Vagina (tissue), 2 donors: ENCODE measurements at places on chromosomes 13 and 19.
A peak's percentile ranks its signal among the peaks of the same experiment; 100 is the strongest.

- no peak for DNase-seq
Observed at GRCh38 chr19:18349524-18350128, 9.2 kb downstream of the PGPEP1 start.

DNA sequence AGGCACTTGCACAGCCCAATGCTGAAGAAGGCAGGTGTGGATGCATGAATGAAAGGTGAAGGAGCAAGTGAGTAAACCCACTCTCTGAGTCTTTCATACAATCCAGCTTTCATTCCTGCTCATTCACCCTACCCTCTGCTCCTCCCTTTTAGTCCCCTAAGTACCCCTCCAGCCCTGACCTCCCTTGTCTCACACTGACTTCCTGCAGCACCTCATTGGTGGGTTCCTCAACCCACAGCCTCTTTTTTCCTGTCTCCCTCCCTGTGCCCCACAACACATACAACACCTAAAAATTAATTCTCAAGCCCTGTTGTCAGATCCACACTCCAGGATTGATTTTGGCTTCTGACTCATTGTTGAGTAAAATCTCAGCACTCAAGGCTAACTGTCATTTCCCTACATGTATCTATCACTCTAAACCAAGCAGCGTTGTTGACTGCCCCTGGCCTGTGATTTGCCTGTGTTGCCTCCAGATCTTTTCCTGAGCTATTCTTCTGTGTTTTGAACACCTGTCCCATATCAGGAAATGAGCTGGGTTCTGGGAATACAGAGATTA, 177.3 kb upstream of the SERP2 start:
- DNase-seq: no peak

DNA sequence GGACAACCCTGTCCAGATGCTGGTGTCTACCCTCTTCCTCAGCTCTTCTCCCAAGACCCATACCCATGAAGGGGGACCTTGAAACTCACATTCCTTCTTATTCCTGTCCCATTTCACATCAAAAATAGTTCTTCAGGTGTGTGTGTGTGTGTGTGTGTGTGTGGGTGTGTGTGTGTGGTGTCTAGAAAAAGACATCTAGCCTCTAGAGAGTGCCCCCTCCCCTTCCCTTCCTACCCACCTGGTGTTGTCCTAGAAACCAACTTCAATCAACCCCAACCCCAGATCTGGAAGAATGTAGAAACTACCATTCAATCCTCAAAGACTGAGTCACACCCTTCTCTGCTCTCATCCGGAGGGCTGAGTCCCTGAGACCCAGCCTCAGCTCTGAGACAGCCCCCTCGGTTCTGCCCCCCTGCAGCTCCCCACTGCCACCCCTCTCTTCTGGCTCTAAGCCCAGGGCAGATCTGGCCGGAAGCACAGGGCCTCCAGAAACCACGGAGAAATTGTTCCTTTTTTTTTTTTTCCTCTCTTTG, 3.5 kb downstream of the KCNN4 start:
- no peak for DNase-seq

GRCh38 chr19:42253245-42254088, 1.5 kb downstream of the ERF start:
- DNase-seq: no peak

DNA sequence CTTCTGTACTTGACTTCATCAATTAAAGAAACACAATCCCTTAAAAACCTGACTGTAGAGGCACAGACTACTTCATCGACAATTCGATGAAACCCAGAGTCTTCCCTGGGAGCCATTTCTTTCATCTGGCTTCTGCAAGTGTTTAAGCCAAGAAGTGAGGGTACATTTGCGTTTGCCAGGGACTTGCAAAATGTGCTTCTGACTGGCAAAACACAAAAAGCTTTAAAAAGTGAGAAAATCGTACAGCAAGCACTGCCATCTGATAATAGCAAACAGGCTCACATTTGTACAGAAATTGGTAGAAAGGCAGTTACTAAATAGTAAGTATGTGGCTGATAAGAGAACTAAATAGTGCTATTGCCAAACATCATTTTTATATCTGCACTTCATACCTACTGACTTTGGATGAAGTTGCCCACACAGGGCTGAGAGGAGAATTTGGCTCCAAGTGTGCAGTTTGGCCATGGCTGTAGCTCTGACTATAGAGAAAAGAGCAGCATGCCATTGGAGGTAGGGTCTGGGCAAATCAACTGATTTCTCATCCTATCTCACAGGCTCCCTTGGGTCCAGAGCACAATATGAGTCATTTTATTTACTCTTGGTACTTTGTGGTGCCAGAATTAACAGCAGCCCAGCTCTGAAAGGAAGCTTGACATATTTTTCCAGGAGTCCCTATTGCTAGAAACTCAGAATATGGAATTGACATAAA, 358.1 kb downstream of the OXGR1 start:
- no peak for DNase-seq

DNA sequence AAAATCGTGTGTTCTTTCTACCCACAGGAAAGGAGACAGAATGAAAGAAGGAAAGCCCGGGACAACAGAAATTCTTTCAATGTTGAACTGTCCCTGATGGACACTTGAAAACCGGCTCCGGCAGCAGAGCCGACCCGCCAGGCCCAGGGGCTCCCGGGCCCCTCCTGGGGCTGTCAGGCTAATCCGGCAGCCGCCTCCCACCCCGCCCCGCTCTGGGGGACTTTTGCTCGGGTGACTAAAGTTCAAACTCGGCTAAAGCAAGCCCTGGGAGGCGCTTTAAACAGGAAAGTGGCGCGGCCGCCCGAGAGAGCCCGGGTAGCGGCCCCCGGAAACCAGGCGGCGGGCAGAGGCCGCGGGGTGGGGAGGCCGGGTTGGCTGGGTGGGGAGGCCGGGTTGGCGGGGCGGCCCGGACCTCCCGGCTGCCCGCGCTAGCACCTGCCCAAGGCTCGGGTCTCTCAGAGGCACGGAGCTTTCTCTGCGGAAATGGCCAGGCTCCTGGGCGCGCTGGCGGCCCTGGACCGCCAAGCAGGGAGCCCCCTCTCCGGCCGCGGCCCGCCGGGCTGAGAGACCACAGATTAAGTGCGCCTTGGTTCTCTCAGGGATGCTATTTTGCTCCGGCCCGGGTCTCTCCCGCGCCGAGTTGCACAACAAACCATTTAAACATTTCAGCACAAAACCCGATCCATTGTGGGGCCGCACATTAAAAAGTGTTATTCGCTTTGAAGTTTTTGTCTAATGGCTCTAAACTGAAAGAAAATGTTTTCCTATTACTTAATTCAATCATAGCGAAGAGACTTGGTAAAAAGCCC, 2.6 kb upstream of the GSX1 start:
- no peak for DNase-seq

- no peak for DNase-seq
Observed at GRCh38 chr13:98279473-98280175, 102.6 kb upstream of the RNF113B start.

- DNase-seq: no peak
Observed at GRCh38 chr13:113862931-113863523, 849 bp downstream of the GAS6 start.

DNA sequence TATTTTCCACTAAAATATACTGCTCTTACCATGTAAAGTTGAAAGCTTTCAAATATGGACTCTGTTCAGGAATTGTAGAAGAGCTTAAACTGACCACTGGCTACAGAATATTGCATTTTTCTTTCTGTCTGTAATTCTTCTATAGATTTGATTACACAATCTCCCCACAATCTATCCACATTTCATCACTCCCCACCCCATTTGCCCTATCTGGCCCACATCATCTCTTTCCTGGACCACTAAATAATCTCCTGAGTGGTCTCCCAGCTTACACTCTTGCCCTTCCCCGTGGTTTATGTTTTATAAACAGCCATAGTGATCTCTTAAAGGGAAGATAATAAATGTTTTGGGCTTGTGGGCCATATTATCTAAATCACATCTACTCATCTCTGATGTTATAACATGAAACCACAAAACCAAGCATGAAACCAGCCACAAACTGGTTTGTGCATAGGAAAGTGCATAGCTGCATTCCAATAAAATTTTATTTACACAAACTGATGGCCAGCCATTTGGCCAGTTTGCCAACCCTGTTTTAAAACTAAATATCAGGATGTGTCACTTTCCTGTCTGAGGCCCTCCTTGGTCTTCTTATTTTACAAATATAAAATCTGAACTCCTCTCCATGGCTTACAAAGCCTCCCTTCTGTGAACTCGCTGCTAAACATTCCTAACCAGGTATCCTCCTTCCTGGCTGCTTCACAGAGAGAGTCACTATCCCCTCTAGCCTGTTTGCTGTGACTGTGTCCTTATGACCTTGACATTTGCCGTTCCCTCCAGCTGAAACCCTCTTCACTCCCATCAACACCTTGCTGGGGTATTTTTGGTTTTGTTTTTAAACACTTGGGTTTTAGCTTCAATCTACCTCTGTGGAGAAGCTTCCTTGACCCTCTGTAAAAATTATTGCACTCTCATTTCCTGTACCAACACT, 500.9 kb downstream of the GPC6 start:
- DNase-seq: no peak

GRCh38 chr13:47845981-47846380, 155.1 kb downstream of the SUCLA2 start:
- DNase-seq: no peak

DNA sequence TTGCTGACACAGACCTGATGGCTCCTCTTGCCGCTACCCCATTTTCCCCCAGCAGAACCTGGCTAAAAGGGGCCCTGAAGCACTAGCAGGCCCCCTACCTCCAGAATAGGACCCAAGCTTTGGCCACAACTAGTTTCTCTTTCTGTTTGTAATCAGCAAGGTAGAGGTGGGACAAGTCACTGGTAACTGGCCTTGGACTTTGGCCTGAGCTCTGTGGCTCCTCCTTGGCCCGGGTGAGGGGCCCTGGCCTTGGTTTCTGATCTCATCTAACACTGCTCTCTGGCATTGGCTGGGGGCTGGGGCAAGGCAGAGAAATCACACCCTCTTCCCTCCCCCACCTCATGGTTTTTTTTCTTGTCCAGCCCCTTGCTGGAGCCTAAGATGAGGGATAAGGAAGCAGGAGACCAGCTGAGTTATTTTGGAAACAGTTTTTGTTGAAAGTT, 2.1 kb downstream of the CALM3 start:
- DNase-seq: no peak

- DNase-seq: no peak
Observed at GRCh38 chr13:73081256-73081915, 22.6 kb downstream of the KLF5 start.

DNA sequence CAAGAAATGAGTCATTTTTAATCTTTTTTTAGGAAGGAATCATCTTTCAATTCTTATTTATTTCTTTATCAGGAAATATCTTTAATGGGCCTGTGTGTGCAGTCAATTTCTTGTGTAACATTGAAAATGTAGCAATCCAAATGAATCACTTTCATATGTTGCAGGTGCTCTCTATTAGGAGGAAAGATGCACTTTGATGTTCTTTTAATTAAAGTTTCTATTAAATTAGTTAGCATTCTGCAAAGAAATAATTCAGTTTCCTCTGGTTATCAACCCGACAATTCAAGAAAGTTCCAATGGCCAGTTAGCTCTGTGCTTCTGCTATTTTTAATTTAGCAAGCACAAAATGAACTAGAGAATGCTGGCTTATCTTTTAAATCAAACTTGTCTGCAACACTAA, 212.0 kb downstream of the PCDH17 start:
- DNase-seq: no peak

GRCh38 chr13:48626077-48626449, 27.7 kb upstream of the CYSLTR2 start:
- DNase-seq: peak; percentile 25
